Epithelial cell of esophagus (primary cell): ENCODE measurements at places on chromosomes 6 and 20.

- no peak for DNase-seq
Measured at GRCh38 chr6:167748458-167749379, 78.0 kb upstream of the AFDN start.

DNA sequence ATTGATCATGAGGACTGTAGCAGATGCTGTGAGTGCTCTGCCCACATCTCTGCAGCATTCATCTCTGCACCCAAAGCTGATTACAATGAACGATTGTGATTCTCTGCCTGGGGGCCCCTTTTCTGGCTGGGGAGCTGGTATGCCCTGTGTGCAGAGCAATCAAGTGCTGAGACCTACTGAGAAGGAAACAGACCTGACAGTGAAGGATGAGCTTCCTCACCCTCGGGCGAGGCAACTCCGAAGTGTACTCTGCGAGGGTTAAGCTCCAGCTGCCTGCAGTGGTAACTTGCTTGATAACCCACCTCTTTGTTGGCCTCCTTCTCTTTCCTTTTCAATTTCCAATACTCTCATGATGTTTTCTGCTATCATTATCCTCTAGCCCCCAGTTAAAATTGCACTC, 289.7 kb upstream of the RNF24 start:
- no peak for DNase-seq

GRCh38 chr6:111481836-111482187, 1.2 kb downstream of the REV3L start:
- peak; percentile 38 for DNase-seq

DNA sequence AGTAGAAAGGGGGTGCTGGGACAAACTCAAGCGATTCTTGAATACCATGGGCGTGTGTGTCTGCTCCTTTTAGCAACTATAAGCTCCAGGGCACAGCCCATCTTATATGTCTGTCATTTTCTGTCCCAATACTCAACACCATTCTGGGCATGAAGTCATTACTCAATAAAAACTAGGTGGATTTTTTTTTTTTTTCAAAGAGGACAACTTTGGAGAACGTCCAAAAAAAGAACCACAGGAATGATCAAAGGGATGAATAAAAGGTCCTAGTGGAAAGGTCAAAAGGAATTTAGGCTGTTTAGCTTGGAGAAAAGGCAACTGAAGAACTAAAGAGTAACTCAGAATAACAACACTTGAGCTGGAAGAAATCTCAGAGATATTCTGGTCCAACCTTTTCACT, 24.4 kb downstream of the UQCC1 start:
- peak; percentile 33 for DNase-seq

DNA sequence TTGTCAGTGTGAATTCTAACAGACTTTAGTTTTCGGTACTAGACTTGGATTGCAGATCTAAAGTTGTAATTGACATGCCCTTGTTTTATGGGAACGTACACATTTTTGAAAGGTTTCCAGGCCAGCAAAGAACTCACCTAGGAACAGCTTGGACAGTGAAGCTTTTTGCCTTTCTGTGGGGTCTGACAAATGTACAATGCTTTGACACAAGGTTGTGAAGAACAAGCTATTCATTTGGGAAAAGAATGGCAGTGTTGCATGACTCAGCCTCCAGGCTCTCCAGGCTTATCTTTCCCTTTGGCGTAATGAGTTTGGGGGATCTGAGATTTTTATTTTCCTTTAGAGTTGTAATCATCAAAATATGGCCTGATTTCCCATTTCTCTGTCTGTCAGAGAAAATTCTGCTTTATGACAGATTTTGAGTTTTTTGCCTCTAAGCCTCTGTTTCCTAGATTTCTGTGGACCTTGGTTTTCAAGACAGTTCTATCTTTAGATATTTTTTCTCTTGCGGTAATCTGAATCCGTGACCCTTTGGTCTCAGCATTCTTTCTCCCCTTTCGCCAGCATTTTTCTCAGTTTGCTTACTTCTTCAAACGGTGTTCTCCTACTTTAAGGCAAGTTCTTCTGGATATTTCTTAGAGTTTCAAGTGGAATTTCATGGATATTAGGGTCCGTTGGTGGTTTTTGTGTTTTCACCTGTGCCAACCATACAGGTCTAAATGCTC, 221.0 kb downstream of the ADGB start:
- DNase-seq = no peak

GRCh38 chr6:139549561-139550070, 175.2 kb upstream of the CITED2 start:
- peak; percentile 45 for DNase-seq

DNA sequence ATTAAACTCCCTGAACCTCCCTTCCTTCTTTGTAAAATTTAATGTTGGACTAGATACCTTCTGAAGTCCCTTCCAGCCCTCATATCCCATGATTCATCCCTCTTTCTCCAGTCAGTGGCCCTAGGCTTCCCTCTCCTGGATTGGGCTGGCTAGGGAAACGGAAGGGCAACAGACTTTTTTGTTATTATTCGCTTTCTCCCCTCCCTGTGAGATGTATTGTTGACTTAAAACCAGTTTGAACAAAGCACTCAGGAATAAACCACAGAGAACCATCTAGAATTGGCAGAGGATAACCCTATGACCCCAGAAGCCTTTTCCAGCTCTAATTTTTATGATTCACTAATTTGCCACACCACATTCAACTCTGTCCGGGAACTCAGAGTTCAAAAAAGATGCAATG, 239.7 kb upstream of the SUPT3H start:
- peak; percentile 77 for DNase-seq
